ENCODE measurements at places on chromosomes 5 and 9. TPM values are rescaled to one million over a fixed set of nuclear protein-coding genes. Genes with fewer than 3 reads are reported as not detected.

Gene LRRC19
- total RNA-seq: not detected

Gene NR5A1
- total RNA-seq: 0.35 TPM

Gene KLF4
- not detected for total RNA-seq

Gene ECSCR
- not detected for total RNA-seq

Gene PCDH1
- 17.3 TPM for total RNA-seq

Gene UBAC1
- 51.9 TPM for total RNA-seq

Gene FOXD1
- total RNA-seq: 0.28 TPM

Gene CDH10
- 4.8 TPM for total RNA-seq

Gene TERT
- total RNA-seq: 5.6 TPM

Gene PHYHD1
- total RNA-seq: 5.0 TPM

Gene TUBB4B
- 336 TPM for total RNA-seq

DNA sequence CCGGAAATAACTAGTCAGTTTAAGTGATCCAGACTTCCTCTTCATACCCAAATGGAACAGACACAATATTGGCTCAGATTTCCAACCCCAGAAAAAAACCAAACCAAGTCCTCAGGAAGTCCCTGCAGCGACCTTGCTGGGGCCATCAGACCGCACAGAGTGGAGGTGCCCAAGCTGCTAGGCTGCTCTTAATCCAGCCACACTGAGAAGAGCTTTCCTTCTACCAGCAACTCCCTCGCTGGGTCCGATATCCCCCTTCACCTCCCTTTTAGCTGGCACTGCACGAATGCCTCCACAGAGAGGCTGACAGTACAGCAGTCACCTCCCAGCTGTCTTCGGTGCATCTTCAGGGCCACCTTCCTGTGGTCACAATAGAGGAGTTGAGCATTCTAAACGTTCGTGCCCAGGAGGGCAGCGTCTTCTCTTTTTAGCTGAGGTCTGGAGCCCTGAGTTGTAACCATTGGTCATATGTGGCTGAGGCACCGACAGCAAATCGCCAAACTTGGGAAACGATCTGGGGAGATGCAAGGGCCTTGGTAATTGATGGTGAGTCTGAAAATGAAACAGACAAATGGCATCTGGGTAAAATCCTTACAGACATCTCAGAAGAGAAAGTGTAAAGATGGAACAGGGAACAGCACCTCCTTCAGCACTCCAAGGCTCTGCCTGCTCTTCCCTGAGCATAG is 5.7 kb downstream of the NAIF1 start:
- no peak for DNase-seq

GRCh38 chr5:159263569-159263905 is 447 bp downstream of the UBLCP1 start:
- DNase-seq: no peak

DNA sequence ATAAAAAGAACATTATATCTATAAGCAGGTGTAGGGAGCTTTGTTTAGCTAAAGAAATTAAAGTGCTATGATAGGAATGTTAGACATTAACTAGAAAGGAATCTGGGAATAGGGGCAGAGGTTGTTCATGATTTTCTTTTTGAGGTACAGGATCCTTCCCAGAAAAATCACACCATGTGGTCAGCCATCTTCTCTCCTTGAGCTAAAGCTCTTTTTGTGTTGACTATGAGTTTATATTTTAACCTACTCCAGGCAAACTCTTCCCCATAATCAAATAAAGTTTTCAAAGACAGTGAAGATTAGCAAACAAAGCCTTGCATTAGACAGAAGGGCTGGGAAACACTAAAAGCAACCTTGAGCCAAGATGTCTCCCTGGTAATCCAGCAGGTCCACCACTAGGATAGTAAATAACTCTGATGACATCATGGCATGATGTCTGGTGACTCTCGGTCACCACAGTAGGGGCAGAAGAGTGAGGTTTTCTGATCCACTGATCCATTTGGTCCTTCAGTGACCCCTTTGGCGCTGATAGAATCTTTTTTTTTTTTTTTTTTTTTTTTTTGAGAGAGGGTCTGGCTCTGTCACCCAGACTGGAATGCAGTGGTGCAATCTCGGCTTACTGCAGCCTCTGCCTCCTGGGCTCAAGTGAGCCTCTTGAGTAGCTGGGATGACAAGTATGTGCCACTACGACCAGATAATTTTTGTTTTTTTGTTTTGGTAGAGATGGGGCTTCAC is 30.6 kb upstream of the IL6ST start:
- no peak for DNase-seq

DNA sequence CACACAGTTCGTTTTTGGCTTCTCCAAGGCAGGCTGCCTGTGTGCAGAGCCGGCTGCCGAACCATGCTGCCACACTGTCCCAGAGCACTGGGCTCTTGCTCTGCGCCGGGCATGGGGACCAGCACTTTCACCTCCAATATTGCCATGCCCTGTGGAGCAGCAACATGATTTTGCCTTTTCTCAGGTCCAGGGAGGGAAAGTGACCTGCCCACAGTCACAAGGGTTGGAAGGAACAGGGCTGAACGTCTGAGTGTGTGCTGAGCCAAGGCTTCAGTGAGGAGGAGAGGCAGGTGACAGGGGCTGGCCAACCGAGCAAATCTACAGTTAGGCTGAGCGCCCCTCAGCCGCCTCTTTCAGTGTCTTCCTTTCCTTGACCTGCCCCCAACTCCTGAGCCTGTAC is 34.0 kb upstream of the SYNPO start:
- DNase-seq: no peak

DNA sequence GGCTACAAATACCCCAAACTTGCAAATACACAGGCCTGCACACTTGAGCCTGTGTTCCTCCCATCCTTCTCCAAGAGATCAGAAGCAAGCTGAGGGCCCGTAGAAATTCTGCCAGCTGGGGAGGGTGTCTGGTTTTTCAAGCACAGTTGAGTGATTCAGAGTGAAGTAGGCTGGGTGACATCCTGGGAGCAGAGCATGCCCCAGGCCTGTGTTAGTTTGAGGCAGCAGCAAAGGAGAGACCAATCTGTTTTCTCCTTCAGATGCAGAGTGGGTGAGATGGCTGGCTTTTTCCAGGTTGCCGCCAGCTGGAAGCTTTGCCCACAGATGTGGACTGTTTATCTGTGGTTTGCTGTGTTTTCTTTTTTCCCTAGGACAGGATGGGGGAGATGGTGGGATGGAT is 63.1 kb downstream of the RCL1 start:
- no peak for DNase-seq

DNA sequence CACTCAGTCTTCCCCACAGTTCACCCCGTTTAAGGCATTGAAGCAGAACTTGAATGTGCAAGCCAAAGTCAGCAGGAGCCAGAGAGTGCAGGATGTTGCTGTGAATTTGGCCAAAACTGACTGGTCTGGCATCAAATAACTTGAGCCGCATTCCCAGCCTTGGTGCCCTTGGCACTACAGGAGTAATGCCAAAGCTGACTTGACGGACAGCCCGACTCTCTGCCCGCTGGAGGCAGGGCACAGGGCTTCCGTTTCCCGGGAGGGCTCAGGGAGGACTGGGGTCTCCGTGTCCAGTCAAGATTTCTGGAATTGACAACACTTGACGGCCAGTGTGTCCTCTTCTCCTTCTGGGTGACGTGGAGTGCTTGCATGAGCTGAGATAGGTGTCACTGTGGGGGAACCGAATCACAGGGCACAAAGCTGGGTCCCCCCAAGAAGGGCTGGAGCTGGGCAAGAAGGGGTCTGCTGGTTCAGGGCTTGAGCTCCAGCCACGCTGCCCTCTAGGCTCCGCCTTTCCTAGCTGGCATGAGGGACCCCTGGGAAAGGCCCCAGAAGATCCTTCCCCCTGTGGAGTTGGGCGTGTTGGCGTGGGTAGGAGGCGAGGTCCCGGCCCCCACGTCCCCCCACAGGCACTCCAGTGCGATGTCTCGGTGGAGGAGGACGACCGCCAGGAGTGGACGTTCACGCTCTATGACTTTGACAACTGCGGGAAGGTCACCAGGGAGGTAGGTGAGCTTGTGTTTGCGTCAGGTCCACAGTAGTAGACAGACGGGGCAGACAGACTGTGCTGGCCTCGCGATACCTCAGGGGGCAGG is 25.2 kb downstream of the NKD2 start:
- DNase-seq: no peak

GRCh38 chr9:90010793-90011192 is 406.0 kb downstream of the GADD45G start:
- no peak for DNase-seq

DNA sequence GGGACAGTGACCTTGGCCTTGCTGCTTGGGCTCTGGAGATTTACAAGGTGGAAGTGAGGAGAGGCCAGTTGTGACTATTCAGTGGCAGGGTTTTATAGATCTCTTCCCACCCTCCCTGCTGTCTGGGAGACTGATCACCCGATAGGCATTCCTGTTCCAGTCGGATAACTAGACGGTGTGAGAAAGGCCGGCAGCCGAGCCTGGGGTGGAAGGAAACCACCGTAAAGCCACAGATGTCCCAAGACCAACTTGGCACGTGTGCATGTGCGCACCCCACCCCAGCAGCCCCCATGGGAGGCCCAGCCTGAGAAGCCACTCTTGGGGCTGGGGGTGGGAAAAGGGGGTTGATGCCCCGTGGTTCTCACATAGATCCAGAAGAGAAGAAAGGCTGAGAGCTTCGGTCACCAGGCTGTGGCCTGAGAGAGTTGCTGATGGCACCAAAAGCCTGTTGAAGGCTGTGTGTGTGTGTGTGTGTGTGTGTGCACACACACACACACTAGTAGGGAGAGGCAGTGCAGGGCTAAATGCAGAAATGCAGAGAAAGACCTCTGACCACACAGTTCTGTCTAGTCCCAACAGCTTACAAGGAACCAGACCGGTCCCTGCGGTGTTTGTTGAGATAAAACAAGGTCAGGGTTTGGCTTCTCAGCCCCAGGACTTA is 225.8 kb downstream of the FANCC start:
- DNase-seq: no peak

DNA sequence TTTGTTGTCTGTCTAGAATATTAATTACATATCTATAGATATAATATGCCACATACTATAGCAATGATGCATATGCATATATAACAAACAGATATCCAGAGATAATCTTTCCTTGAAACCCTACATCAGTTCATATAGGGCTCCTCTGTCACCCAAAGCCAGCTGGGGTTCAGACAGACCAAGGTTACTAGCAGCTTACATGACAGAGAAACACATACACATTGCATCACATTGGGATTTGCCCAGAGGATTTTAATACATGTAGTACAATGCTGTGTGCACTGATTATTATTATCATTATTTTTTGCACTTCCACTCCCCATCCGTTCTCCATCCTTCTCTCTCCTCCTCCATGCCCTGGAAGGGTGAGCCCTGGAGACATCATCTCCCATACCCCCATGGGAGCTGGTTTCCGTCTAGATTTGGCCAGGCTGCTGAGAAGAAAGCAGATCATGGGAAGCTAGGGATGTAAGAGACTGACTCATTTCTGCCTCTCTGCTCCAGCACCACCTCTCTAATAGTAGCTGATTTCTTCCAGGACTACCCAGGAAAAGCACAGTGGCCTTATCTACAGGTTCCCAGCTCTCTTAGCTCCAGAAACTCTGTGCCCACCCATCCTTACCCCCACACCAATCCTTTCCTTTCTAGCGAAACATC is 23.3 kb downstream of the FST start:
- no peak for DNase-seq

DNA sequence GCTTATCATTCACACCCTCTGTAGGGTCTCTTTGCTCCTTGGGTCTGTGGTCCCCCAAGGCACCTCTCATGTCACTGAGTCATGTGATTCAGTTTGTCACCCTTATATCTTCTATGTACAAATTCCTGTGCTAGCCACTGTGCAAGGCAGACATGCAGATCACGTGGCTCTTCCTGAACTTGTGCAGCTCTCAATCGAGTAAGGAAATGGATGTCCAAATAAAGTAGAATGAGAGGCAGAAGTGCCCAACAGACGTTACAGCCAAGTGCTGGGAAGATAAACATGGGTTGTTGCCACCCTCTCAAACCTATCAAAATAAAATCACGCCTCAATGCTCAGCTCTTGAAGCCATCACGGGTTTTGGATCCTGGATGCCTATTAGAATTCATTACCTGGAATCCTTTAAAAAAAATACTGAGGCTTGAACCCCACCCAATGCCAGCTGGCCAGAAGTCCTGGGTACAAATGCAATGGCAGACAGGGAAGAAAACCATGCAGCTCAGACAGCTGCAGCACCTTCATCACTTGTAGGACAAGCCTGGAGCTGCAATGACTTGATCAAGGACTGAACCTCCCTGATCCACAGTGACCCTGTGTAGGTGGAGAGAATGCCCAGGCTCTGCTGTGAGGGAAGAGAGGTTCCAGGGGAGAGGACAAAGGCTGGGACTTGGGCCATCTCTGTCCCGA is 228.7 kb upstream of the DAP start:
- DNase-seq: no peak

DNA sequence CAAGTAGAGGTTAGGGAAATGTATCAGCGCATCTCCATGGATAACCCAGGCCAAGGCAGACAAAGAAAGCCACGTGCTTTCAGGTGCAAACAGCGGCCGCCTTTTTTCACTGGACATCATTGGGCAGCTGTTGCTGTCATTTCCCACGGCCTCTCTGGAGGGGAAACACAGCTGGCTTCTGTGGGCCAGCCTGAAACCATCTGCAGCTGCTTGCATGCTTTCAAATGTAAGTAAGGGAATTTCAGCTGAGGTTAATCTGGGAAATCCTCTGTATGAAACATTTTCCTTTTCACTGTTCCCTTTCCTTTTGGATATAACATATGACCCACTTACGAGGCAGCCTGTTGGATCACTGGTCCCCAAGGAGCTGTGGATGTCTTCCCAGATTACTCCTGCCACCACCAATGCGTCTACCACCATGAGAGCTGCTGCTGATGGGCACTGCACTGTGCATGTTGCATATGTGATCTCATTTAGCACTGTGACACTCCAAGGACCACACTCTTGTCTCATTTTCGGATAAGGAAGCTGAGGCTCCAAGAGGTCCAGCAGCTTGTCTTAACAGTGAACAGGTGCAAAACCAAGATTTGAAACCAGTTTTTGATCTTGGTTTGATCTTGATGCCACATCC is 106.3 kb downstream of the C9orf152 start:
- DNase-seq: no peak

- no peak for DNase-seq
Observed at GRCh38 chr9:4849369-4849768, 56.6 kb downstream of the RCL1 start.

GRCh38 chr9:5608298-5609225 is 20.3 kb upstream of the RIC1 start:
- DNase-seq: no peak

DNA sequence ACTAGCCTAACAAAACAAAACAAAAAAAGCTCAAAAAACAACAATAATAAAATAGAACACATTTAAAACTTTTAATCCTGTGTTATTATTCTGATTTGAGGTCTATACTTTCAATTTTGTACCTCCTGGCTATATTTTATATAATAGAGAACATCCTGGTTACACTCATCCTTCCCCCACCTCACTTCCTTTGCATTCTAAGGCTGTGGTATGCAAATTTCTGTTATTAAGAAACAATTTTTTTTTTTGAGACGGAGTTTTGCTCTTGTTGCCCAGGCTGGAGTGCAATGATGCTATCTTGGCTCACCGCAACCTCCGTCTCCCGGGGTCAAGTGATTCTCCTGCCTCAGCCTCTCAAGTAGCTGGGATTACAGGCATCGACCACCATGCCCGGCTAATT is 3.1 kb upstream of the RPL37 start:
- no peak for DNase-seq

- DNase-seq: peak; percentile 33
Observed at GRCh38 chr5:172005708-172006320, 624 bp downstream of the FBXW11 start.

GRCh38 chr9:78582821-78583220 is 285.9 kb downstream of the PSAT1 start:
- no peak for DNase-seq

GRCh38 chr5:133842846-133843611 is 125.4 kb downstream of the C5orf15 start:
- DNase-seq: no peak

- DNase-seq: no peak
Observed at GRCh38 chr5:127425037-127425436, 92.4 kb upstream of the PRRC1 start.

- no peak for DNase-seq
Observed at GRCh38 chr5:530001-530955, 6.0 kb upstream of the SLC9A3 start.
